ENCODE measurements at places on chromosomes 2 and 18.

DNA sequence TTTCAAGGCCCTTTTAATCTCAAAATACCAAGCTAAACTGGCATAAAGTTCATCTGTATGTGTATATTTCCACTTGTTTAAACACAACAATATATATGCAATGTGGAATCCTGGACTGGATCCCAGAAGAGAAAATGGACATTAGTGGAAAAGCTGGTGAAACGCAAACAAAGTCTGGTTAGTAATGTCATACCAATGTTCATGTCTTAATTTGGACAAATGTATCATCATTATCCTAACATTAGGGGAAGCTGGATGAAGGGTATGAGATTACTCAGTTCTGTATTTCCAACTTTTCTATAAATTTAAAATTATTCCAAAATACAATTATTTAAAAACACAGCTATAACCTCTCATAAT, 3.8 kb downstream of the SP3 start:
- no peaks in the 10 kb centered on the region for H3K27me3 ChIP-seq
- no peak overlapping the region for H3K27ac ChIP-seq
- H3K4me1 ChIP-seq: peaks cover 53% of the 10 kb centered on the region

DNA sequence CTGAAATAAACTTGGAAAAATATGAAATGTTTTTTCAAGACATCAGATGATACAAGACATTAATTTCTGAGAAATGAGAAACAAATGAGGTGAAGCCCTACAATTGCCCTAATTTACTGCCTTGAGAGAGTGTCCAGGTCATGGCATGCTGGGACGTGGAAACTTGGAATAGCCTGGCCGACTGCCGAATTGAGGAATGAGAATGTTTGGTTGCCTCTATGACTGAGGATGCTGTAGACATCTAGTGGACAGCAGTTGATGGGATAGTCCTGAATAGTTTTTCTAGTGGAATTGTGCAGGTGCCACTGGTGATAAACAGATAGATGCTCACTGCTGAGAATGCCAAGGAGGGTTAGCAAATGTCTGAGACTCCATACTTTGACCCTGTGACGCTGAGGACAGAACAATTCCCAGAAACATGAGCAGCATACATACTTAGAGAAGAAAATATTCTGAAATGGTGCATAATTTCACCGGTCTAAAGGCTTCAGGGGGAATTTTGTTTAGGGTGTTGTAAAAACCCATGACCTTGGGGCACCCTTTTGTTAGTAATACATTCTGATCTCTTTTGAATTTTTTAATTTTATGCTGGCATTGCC, 56.5 kb upstream of the CWC22 start:
- no peaks in the 10 kb centered on the region for H3K27me3 ChIP-seq
- no peaks in the 10 kb centered on the region for H3K4me1 ChIP-seq
- H3K27ac ChIP-seq: no peak overlapping the region

- no peak for DNase-seq
- H3K4me1 ChIP-seq: peaks cover 13% of the 10 kb centered on the region
- H3K27ac ChIP-seq: no peak overlapping the region
- peaks cover 2% of the 10 kb centered on the region for H3K27me3 ChIP-seq
- no peaks in the 10 kb centered on the region for H3K36me3 ChIP-seq
Observed at GRCh38 chr2:1397350-1397749, 15.9 kb upstream of the TPO start.

DNA sequence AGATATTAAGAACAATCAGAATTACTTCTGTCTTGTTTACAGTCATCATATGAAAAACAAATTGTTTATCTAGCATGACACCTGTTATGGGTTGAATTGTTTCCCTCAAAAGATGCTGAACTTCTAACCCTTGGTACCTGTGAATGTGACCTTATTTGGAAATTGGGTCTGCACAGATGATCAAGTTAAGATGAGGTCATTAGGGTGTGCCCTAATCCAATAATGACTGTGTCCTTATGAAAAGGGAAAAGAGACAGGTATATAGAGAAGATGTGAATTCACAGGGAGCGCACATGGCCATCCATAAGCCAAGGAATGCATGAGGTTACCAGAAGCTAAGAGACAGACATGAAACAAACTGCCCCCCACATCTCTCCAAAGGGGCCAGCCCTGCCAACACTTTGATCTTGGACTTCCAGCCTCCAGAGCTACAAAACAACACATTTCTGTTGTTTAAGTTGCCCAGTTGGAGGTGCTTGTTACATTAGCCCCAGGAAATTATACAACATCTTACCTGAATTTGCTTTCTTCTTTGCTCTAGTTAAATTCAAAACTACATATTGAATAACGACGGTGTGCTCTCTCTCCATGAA, 2.3 kb upstream of the HPCAL1 start:
- H3K4me1 ChIP-seq: peaks cover 51% of the 10 kb centered on the region
- H3K4me3 ChIP-seq: peak overlapping the region; percentile 73
- no peak for DNase-seq
- H3K27ac ChIP-seq: peak overlapping the region; percentile 91
- no peaks in the 10 kb centered on the region for H3K27me3 ChIP-seq

GRCh38 chr2:143730155-143730952, 601.1 kb downstream of the ARHGAP15 start:
- peak overlapping the region; percentile 31 for H3K27ac ChIP-seq
- H3K4me3 ChIP-seq: no peak overlapping the region
- H3K4me1 ChIP-seq: peaks cover 21% of the 10 kb centered on the region
- no peaks in the 10 kb centered on the region for H3K27me3 ChIP-seq
